ENCODE measurements at places on chromosomes 7 and 10. TPM values are rescaled to one million over a fixed set of nuclear protein-coding genes. Genes with fewer than 3 reads are reported as not detected.

- no peak for DNase-seq
These were observed 19.2 kb downstream of the SLC18A2 start for GRCh38 chr10:117260084-117260483.

DNA sequence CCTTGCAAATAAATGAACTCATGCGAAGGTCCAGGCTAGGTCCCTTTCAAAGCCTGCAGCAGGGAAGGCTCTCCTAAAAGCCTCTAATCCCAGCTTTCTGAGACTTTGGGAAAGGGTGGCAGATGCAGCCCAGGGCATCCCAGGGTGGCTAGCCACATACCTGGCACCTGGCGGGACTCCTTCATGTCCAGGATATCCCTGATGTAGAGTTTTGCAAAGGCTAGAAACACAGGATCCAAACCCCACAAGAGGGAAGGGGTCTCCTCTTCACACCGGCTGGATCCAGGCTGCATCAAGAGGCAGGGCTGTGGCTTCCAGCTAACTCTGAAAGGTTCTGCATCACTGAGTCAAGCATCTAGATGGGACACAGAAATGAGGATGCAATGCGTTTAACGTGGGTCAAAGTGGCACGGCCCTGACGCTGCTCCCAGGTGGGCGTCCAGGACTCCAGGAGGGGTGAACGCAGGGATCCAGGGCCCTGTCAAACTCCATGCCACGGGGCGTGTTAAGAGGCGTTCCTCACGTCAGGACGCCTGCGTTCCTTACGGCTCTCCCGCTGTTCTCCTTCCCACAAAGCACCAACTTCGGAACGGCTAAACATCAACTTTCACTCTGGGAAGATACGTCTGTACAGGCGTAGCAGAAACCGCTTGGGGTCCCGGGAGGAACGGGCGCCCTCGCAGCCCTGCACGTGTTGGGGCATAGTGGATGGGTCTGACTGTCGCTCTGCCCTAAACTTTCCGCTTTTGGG lies 507 bp downstream of the STN1 start:
- DNase-seq = peak; percentile 59

DNA sequence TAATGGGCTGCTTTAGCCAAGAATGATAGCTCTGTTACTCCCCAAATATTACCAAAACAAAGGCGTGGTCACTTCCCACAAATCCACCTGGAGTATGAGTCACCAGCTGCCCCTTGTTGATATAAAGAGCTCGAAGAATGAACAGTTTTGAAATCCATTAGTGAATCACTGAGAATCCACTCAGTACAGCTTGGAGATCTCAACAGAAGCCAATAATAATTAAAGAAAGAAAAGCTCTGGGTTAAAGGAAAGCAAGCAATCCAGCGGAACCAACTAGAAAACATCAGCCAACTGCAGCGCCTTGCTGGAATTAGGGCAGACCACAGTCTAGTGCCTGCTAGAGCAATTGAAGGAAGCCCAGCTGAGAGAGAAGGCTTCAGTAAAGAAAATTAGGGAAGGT lies 576.0 kb upstream of the C7orf33 start:
- DNase-seq = no peak

GRCh38 chr7:155455132-155455693 lies 2.7 kb upstream of the EN2 start:
- no peak for DNase-seq

- DNase-seq = no peak
These were observed 232.6 kb downstream of the USP6NL start for GRCh38 chr10:11378835-11379234.

DNA sequence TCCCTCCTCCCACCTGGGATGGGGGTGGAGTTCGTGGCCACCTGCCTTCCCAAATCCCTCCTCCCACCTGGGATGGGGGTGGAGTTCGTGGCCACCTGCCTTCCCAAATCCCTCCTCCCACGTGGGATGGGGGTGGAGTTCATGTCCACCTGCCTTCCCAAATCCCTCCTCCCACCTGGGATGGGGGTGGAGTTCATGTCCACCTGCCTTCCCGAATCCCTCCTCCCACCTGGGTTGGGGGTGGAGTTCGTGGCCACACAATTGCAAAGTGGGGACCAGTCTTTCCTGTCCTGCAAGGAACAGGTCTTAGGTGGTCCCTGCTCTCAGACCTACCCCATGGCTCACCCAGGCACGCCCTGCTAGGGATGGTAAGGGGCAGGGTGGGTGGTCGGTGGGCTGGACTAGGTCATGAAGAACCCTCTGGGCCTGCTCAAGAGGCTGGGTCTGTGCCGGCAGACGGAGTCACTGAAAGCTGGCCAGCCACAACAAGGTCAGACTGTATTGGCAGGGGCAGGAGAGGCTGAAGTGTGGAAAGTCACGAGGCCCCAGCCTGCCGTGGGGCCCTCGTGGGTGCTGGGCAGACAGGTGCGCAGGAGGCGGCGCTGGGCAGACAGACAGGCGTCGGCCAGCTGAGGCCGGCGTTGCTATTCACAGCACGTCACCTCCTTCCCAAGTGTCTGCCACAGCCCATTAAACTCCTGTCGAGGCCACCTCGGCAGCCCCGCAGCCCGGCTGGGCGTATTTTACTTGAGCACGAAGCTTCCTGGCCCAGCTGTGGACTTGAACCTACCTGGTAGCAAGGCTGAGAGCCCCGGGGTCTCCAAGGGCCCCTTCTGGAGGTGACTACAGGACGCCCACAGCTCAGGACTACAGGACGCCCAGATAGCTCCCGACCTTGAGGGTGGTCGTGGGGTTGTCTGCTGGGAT lies 4.1 kb downstream of the KNDC1 start:
- peak; percentile 12 for DNase-seq

DNA sequence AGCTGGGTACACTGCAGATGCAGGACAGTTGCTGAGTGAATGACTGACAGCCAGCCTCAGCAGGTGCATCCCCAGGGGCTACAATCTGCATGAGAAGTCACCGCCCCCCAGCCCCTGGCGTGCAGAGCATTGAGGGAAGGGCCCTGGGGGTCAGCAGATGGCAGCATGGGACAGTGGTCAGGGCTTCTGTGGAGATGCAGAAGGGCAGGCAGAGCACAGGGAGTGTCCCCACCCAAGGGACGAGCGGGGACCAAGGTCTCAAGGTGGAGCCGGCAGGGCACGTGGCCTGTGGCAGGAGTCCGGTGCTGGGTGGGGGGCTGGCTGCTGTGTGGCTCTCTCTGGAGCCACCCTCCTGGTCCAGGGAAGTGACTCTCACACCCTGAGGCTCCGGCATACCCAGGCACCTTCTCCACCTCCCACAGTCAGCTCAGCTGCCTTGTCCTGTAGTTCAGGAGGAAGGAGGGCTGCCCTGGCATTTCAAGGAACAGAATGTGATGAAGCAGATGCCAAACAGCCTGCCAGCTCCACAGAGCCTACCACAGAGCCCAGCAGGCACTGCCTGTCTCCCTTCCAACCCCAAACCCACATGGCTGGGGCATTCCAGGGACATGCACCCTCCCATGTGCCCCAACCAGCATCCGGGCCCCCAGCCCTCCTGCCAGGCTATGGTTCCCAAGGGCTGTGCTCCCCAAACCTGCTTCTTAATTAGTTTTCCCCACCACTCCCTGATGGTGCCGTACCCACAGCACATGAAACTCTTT lies 114.5 kb downstream of the TMEM130 start:
- DNase-seq = no peak

DNA sequence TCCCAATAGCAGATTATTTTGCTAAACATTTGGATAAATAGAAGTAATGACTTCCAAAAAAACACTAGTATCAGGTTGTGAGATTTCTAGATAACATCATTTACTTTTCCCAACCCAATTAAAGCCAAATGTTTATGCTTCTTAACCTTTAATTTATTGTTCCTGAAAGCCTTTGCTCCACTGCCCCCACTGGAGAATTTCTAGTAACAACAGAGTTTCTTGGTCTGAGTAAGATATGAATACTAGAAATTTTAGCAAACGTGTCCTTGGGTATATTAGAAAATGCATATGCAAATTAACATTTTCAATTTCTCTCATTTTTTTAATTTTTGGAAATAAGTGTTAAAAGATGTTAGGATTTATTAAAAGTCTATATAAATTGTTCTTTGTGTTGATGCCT lies 958.0 kb upstream of the PHF14 start:
- no peak for DNase-seq

GRCh38 chr10:123936426-123936825 lies 44.8 kb upstream of the CPXM2 start:
- no peak for DNase-seq

DNA sequence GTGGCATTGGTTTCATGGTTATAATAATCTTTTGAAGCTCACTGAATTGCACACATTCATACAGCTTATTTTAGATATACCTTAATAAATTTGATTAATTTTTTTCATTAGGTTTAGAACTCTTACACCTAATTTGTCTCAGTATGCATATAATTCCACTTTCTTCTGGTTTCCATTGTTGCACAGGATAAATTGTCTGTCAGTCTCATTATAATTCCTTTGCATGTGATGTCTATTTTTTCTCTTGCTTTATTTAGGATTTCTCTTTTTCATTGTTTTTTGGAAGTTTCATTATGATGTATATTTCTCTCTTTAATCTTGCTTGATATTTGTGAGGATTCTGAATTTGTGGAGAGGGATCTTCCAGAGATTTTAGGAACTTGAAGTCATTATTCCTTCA lies 84.7 kb downstream of the ARL5B start:
- DNase-seq = no peak

DNA sequence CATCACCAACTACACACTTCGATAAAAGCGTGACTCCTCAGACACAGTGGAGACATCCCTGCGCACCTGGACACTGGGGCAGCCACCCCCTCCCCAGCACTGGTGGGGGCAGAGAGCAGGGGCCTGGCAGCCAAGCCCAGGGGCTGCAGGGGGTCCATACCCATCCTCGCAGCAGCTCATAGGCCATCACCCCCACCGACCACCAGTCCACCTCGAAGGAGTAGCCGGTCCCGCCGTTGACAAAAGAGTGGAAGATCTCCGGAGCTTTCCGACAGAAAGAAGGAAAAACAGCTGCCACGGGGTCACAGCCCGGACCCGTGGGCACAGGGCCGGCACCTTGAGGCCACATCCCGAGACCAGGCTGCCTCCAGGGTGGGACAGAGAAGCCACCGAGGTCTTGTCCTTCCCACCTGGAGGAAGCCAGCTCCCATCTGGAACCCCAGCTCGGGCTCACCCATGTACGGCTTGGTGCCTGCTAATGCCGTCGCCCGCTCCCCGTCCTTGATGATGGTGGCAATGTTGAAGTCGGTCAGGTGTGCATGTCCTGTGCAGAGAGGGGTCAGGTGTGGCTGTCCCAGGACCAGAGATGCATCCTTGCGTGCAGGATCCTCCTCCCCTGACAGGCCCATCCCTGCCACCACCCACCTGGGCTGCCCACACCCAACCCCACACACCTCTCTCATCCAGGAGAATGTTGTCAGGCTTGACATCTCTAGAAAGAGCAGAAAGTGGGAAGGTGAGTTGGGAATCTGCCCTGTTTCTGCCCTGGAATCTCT lies 38.5 kb downstream of the DPYSL4 start:
- no peak for DNase-seq

DNA sequence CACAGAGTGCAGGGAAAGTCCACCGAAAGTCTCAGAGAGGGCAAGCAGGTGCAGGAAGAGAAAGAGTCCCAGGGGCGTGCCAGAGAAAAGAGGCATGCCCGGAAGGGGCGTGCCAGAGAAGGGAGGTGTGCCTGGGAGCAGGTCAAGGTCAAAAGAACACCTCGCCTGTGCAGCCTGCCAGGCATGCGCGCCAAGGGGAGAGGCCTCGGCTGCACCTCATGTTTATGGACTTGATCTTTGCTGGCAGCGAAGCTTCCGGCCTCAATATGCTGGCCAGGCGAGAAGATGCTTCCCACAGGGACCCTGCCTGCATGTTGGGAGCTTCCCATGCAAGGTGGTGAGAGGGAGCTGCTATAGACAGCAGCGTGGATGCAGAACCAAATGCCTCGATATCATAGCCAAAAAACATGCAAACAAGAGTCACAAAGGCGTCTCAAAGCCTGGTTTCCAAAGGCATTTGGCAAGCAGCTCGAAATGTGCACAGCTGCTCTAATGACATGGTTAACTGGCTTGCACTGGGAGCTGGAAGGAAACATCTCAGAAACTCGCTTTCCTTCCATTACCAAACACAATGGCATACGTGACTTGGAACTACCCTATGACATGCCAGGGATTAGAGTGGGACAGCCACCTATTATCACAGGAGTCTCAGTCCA lies 192.5 kb upstream of the PPP2R2D start:
- DNase-seq = no peak

DNA sequence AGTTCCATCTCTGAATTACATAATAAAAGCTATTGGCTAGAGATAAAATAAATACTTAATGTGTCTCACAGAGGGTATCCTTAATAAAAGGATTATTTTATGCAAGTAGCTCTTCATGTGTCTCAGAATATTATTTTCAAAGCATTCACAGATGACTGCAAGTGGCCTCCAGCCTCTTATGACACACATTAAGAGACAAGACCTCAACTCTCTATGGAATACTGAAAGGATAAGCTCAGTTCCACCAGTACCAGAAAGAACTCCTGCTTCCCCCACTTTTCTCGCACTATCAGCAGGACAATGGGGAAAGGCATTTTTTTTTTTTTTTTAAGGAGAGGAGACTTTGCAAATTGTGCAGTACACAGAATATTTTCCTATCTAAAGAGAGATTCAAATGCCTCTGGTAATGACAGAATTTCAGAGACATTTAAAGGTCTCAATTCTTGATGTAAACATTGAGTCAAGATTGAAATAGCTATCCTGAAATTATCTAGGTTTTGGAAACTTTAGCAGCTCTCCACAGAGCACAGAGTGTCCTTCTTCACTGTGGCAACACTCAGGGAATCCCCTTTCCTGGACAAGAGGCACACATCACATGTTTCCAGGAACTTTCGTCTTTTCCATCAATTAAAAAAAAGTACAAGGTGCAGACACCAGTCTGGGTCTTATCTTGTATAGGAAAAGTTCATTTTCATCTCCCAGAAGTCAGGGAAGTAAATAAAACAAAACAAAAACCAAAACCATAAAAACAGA lies 122.0 kb upstream of the ANK3 start:
- no peak for DNase-seq

GRCh38 chr7:106793015-106793975 lies 71.8 kb upstream of the PIK3CG start:
- DNase-seq = no peak

- DNase-seq = no peak
These were observed 224.2 kb downstream of the CHCHD3 start for GRCh38 chr7:132857703-132858102.

- no peak for DNase-seq
These were observed 195.1 kb upstream of the WDR11 start for GRCh38 chr10:120656107-120656506.

DNA sequence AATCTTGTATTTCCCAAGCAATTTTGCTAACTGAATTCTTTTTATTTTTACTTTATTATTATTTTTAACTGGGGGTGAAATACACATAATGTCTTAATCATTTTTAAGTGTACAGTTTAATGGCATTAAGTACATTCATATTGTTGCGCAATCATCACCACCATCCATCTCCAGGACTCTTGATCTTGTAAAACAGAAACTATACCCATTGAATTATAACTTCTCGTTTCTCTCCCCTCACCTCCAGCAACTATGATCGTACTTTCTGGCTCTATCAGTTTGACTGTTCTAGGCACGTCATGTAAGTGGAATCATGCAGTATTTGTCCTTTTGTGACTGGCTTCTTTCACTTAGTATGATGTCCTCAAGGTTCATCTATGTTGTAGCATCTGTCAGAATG lies 108.8 kb downstream of the ARL5B start:
- DNase-seq = no peak

GRCh38 chr7:39745320-39745719 lies 121.9 kb downstream of the RALA start:
- no peak for DNase-seq

The AIFM2 gene
- total RNA-seq = 5.9 TPM

The AKR1C8 gene
- not detected for total RNA-seq

The NOC3L gene
- total RNA-seq = 25.2 TPM

The ASIC3 gene
- 1.0 TPM for total RNA-seq

The IMMP2L gene
- total RNA-seq = 2.6 TPM

The SYCE1 gene
- total RNA-seq = not detected

The MAGI2 gene
- total RNA-seq = 7.2 TPM

The GPR141 gene
- 0.58 TPM for total RNA-seq
